ENCODE measurements at places on chromosomes 6 and 20.

DNA sequence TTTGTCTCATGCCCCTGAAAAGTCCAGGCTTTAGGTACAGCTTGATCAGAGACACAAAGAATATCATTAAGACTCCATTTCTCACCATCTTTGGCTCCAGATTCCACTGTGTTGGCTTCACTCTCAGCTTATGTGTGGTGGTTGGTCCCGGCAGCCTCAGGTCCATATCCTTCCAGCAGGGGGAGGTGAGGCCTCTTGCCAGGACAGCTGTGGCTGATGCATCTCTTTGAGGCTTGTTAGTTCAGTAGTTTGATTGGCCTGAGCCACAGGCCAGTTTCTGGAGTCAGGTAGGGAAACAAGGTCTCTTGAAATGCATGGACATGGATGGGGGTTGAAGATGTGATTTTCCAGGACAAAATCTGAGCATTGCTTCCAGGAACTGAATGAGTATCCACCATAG, 62.4 kb downstream of the JAG1 start:
- DNase-seq: no peak

- no peak for DNase-seq
Measured at GRCh38 chr6:89145091-89145955, 532 bp upstream of the PM20D2 start.

DNA sequence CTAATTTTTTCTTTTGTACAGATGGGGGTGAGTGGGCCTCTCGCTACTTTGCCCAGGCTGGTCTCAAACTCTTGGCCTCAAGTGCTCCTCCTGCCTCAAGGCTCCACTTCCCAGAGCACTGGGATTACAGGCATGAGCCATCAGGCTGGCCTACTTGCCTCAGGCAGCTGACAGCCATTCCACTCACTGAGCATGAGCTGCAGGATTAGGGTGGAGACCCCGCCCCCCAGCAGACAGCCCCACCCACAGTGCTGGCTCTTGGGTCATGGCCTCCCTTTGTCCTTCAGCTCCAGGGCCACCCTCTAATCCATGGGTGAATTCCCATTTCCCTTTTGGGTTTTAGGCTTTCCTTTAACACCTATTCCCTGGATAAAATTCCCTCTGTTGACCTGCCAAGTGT, 82.1 kb downstream of the BFSP1 start:
- DNase-seq: no peak

DNA sequence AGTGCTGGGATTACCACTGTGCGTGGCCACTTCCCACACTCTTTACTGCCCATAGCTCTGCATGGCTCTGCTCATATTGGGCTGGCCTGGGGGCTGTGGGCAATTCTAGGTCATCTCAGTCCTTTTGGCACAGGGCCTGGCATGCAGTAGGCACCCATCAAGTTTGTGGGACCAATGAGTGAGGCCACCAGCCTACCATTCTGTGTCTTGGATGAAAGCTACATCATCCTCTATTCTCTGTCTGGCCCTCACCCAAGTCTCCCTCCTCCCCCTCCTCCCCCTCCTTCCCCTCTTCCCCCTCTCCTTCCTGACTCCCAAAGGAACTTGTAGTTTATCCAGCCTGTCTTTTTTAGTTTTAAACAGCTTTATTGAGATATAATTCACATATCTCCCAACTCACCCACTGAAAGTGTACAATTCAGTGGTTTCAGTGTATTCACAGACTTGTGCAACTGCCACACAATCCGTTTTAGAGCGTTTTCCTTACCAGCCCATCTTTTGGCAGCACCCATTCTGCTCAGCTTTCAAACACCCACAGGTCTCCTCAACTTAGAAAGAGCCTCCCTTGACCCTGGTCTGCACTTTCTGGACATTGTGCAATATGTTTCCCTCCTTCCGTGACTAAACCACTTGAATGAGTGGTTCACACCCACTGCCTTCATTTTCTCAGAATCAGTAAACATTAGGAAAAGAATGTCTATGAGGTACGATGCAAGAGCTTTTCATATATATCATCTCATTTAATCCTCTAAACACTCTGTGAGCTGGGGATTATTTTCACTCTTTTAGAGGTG, 21.5 kb upstream of the MRPS18A start:
- DNase-seq: no peak

GRCh38 chr6:159259441-159260125, 90.4 kb downstream of the FNDC1 start:
- DNase-seq: no peak

DNA sequence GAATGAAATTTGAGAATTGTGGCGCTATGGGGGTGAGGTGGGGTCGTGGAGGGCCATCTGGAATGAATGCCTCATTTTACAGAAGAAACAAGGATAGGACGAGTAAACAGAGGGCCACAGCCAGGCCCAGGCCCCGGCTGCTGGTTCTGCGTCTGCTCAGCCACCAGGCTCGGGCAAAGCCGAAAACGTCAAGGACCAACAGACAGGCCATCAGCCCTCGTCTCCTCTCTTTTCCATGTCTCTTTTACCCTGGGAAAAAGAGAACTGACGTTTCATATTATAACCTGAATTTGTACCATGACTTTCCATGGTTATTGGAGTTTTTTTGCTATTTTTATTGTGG, 212.4 kb upstream of the ARID1B start:
- no peak for DNase-seq

GRCh38 chr20:59748619-59749191, 144.4 kb downstream of the PHACTR3 start:
- no peak for DNase-seq

GRCh38 chr20:59977086-59977485, 18.9 kb downstream of the CDH26 start:
- no peak for DNase-seq

DNA sequence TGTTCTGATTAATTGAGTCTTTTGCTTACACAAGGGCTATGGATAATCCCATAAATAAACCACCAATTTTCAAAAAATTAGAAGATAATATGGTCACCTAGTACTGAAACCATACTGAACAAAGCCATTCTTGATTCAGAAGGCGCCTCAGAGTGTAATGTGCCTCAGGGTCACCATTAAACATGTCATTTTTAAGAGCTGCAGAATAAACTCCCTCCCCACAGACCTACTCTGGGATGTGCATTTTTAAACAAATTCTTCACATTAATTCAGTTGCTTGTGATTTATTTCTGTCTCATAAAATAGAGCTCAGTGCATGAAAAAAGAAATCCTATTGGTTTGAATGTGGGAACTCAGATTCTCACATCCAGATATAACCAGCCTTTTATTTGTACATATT, 202.1 kb upstream of the HEY2 start:
- no peak for DNase-seq

DNA sequence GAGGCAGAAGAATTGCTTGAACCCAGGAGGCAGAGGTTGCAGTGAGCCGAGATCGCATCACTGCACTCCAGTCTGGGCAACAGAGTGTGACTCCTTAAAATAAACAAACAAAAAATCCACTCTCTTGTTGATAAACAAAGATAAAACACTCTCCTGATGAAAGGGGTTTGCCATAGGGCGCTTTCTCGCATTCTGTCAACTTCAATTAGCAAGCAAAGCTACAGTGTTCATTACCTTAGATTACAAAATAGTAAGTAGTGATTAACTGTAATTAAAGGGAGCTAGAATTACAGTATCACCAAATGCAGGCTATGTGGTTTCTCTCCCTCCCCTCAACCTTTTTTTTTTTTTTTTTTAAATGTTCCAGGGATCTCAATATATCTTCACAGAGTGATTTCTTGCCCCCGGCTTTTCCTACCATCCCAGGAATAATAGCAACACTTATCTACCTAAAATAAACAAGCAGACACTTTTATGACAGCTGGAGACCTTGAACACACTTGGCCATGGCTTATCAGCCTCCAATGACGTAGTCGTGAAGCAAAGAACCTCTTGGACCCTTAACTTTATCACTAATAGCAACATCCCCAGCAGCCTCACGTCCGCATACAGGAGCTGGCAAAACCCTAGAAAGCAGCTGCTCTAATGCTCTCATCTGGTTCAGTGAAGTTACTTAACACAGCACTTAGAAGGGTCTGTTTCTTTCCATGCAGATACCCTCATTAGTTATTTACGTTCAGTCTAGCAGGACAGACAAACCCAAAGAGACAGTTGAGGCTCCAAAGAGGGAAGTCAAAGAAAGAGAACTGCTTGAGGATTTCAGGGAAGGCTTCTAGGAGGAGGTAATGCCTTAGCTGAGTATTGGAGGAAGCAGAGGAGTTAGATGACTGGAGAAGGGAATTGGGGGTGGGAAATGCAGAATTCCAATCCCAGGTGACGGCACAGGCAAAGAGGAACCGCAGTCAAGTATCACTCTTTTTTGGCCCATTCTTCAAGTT, 37.9 kb upstream of the NEDD9 start:
- DNase-seq: peak; percentile 83

- no peak for DNase-seq
Measured at GRCh38 chr6:127216810-127217789, 49.6 kb upstream of the RNF146 start.

GRCh38 chr6:82589509-82590206, 226.0 kb downstream of the TPBG start:
- DNase-seq: no peak

DNA sequence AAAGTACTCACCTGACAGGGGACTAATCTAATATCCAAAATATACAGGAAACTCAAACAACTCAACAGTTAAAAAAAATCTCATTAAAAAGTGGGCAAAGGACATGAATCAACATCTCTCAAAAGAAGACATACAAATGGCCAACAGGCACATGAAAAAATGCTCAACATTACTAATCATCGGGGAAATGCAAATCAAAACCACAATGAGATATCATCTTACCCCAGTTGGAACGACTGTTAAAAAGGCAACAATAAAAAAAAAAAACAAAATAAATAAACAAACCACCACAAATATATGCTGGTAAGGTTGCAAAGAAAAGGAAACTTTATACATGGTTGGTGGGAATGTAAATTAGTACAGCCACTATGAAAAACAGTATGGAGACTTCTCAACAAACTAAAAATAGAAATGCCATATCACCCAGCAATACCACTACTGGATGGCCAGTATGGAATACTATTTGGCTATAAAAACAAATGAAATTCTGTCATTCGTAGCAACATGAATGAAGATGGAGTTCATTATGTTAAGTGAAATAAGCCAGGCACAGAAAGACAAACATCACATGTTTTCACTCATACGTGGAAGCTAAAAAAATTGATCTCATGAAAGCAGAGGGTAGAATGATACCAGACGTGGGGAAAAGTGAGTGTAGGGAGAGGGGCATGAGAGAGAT, 6.6 kb downstream of the SIRPB2 start:
- no peak for DNase-seq

GRCh38 chr6:90715093-90715655, 128.3 kb upstream of the MAP3K7 start:
- no peak for DNase-seq

DNA sequence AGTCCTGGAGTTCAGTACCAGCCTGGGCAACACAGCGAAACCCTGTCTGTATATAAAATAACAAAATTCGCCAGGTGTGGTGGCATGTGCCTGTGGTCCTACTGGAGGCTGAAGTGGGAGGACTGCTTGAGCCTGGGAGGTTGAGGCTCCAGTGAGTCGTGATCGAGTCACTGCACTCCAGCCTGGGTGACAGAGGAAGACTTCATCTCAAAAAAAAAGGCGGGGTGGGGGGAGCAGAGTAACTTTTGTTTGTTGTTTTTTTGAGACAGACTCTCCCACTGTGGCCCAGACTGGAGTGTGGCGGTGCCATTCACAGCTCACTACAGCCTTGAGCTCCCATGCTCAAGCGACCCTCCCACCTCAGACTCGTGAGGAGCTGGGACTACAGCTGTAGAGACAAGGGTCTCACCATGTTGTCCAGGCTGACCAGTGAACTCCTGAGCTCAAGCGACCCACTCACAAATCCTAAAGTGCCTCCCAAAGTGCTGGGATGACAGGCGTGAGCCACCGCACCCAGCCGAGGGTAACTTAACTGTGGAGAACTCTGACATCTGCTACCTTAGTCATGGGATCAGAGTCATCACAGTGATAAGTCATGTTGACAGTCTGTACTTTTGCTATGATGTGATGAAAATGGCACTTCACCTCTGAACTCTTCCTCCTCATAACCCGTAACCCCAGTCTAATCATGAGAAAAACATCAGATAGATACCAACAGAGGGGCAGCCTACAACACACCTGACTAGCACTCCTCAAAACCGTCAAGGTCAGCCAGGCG, 16.5 kb downstream of the PEDS1 start:
- DNase-seq: no peak

- no peak for DNase-seq
Measured at GRCh38 chr6:20541382-20541781, 7.1 kb downstream of the CDKAL1 start.

DNA sequence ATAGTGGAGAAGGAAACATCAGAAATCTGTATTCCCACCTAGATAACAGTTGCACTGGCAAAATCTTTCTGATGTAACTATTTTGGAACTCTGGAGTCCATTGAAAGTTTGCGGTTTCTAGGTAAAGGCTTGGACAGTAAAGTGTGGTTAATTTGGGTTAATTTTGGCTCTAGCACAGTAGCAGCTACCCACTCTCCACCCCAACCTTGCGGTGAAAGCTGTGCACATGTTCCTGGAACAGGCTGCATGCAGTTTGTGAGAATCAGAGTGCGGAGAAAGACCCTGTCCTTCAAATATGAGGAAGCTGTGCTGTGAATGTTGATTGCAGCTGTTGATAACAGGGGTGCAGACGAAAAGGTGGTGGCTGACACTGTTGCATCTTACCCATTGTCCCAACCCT, 38.4 kb downstream of the SMOC2 start:
- DNase-seq: no peak

GRCh38 chr6:2744209-2744771, 6.4 kb downstream of the MYLK4 start:
- DNase-seq: no peak

GRCh38 chr6:109075934-109076333, 18.7 kb downstream of the SESN1 start:
- no peak for DNase-seq

- DNase-seq: no peak
Measured at GRCh38 chr6:75291331-75291730, 6.7 kb upstream of the TMEM30A start.

DNA sequence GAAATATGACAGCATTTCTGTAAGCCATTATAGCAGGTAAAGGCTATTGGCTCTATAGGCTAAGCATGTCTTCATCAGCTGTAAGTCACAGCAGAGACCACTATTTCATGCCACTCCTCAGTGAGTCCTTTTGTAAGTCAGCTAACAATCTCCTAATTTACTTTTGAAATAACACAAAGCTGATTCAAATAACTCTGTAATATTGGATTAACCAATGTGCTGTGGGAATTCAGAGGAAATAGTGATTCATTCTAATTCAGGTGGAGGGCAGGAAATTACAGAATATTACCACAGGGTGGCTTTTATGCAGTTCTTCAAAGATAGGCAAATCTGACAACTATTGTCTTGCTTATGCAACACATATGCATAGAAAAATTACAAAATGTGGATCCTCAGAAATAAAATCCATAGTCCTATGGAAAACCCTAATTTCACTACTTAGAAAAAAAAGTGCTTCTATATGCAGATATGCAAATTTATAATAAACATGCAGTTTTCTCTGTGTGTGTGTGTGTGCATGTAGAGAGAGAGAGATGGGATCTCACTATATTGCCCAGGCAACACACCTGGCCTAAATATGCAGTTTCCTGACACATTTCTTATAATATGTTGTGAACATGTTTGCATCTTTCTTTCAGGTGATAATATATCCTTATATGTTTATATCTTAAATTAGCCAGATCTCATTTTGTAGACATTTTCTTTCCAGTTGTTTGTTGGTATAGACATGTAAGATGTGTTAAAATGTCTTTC, 4.8 kb upstream of the SMIM28 start:
- DNase-seq: no peak
